ENCODE measurements at places on chromosomes 4 and X.

- DNase-seq: no peak
Measured at GRCh38 chrX:140724736-140725135, 15.2 kb downstream of the LINC00632 start.

GRCh38 chr4:144732584-144733428 is 86.8 kb downstream of the HHIP start:
- DNase-seq: no peak

DNA sequence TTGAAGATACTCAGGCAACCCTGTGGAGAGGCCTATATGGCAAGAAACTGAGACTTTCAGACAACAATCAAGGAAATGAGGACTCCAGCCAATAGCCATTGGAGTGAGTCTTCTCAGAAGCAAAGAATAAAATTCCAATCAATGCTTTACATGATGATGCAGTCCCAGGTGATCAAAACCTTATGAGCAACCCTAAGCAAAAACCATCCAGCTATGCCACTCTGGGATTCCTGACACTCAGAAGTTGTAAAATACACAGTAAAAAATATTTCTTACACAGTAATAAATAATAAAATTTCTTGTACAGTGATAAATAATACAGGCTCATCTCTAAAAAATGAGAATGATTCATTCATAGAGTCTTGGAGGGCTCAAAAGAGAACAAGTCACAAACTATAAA is 150.6 kb downstream of the IL15 start:
- no peak for DNase-seq

GRCh38 chr4:96262057-96262456 is 422.2 kb downstream of the PDHA2 start:
- DNase-seq: no peak

- DNase-seq: peak; percentile 62
Measured at GRCh38 chrX:111098874-111099273, 2.9 kb downstream of the PAK3 start.

DNA sequence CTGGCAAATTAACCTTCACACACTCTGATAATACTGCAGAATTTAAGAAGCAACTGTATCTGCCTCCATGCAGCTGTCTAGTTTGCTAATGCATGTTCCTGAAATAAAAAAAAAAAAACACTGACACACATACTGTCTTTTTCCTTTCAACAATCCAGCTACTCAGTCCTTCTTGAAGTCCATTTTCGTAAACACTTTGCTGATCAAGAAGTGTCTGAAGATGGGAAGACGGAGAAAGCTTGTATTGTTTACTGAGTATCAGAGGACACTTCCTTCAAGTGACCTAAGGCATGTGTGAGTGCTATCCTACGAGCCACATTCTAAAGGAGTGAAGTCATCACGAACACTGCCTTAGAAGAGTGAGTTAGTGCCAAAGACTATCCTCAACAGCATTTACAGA is 82.6 kb downstream of the LUZP4 start:
- DNase-seq: no peak

GRCh38 chr4:40325406-40326019 is 9.6 kb upstream of the CHRNA9 start:
- peak; percentile 65 for DNase-seq

DNA sequence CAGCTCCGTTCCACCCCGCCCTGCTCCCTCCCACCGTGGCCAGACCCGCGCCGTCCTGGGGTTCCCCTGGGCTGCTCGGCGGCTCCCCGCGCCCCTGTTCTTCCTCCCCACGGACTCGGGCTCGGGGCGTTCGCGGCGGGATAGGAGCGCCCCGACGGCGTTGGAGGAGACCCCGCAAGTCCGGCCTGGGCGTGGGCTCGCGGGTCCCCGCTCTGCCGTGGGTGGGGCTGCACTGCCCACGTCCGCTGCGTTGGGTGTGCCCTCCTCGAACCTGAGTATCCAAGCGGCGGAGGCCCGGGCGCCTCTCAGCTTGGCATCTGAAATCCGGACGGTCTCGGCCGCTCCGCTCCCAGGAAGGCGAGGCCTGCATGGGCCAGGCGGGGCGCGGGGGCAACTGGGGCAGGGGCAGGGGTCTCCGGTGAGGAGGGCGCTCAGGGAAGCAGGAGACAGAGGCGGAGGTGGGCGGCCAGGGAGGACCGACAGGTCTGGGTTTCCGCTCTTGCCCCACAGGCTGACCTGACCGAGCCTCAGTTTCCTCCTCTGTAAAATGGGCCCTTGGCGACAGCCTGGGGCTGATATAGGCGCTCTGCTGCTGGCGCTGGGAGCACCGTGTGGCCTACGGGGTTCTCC is 12.0 kb upstream of the NAT8L start:
- no peak for DNase-seq

DNA sequence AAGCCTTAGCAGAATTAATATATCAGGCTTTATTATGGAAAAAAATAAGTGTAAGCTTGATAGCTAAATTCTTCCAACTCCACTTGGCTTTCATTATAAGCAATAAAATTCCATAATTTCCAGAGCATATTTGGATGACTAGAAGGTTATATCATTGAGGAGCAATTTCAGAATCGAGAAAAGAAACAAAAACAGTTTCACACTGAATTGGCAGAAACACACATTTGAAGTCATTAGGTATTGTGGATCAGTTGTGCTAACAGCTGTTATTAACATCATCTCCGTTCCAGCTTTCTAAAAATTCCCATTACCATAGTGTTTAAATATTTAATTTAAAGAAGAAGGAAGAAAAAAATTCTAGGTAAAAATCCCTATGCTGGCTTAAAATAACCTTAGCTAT is 92.6 kb downstream of the ANTXR2 start:
- DNase-seq: no peak

DNA sequence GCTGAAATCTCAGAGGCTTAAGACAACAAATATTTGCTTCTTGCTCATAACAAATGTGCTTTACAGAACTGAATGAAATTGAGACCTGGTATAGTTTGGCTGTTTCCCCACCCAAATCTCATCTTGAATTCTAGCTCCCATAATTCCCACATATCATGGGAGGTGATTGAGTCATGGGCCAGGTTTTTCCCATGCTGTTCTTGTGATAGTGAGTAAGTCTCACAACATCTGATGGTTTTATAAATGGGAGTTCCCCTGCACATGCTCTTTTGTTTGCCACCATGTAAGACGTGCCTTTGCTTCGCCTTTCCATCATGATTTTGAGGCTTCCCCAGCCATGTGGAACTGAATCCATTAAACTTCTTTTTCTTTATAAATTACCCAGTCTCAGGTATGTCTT is 221.1 kb upstream of the DIPK2B start:
- no peak for DNase-seq

GRCh38 chr4:94410678-94411206 is 41.0 kb upstream of the PDLIM5 start:
- DNase-seq: no peak

GRCh38 chr4:38230121-38230801 is 270.1 kb downstream of the PTTG2 start:
- no peak for DNase-seq

GRCh38 chrX:137387646-137388045 is 178.3 kb upstream of the ZIC3 start:
- no peak for DNase-seq

DNA sequence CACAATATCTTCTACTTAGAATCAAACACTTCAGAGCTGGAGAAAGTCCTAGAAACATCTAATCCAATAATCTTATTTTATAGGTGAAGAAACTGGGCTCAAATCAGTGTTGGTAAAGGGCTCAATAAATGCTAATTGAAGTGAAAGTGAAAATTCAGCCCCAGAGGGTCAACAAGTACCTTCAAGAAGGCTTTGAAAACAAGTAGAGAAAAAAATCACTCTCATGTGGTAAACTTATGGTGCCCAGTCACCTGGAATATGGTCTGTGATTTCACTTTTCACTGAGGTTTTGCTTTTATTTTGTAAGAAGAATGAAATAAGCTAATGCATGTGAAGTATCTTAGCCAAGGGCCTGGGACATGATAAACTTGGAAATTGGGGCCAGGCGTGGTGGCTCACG is 29.1 kb upstream of the EIF4E start:
- DNase-seq: no peak

GRCh38 chrX:118212817-118213183 is 96.2 kb upstream of the KLHL13 start:
- DNase-seq: no peak

- DNase-seq: no peak
Measured at GRCh38 chr4:153791746-153792617, 3.1 kb upstream of the SFRP2 start.

DNA sequence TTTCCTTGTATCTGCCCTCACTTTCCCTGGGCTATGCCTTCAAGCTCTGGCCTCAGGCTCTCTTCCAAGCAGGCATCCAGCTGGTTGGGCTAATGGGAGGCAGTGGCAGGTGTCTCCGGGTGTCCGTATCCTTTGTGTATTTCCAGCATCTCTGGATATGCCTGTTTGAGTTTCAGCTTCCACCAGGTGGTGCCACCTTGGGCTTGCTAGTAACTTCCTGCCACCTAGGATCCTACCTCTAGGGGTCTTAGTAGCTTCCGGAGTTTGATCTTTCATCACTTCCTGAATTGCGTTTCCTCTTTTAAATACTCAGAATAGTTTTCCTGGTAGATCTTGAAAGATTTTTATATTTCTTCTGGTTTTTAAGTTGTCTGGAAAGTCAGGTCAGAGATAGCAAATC is 23.2 kb upstream of the ANOS1 start:
- DNase-seq: no peak

DNA sequence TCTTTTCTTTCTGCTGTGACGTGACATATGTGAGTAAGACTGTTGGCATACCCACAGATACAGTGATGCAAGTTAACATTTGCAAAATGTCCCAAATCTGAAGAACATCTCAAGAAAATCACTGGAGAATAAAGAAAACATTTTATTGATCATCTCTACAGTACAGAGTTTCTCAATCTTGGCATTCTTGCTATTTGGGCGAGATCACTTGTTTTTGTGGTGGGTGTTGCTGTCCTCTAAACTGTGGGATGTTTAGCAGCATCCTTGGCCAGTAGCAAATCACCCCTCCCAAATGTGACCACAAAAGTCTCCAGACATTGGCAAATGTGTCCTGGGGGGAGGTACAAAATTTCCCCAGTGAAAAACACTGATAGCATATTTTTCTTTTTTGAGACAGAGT is 28.8 kb downstream of the AMELX start:
- no peak for DNase-seq

Data from activated CD8-positive, alpha-beta memory T cell treated with anti-CD3 and anti-CD28 coated beads, Interleukin-2, amount 50 U/mL, for 4 hours (primary cell).